ENCODE measurements at places on chromosomes 3 and 15.

DNA sequence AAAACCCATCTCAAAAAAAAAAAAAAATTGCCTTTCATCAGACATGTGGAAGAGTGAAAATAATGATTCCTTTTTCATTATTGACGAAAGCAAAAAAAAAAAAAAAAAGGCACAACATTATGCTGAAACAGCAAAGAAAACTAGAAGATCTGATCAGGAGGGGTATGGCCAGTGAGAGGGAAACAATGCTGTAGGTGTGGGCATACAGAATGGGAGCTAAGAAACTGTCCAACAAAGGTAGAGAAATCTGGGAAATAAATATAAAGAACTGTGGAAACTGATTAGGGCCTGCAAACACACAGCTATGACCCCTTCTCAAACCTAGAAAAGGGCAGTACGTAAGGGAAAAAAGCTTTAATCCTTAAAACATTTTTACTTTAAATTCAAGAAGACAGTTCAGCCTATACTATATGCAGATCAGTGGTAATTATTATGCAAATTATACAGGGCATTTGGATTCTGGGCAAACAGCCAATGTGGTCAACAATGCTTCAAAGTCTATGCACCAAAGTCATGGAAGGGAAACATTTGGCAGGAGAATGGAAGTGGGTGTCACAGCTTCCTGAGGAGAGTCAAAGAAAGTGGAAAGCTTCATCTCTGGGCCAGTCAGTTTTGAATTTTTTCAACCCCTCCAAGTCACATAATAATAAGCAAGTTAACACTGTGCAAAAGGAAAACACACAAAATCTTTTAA is 68.3 kb upstream of the SLC12A8 start:
- no peak for DNase-seq

- DNase-seq: no peak
Observed at GRCh38 chr3:152539191-152539764, 270.5 kb downstream of the MBNL1 start.

GRCh38 chr3:11289864-11290263 is 17.7 kb downstream of the ATG7 start:
- no peak for DNase-seq

DNA sequence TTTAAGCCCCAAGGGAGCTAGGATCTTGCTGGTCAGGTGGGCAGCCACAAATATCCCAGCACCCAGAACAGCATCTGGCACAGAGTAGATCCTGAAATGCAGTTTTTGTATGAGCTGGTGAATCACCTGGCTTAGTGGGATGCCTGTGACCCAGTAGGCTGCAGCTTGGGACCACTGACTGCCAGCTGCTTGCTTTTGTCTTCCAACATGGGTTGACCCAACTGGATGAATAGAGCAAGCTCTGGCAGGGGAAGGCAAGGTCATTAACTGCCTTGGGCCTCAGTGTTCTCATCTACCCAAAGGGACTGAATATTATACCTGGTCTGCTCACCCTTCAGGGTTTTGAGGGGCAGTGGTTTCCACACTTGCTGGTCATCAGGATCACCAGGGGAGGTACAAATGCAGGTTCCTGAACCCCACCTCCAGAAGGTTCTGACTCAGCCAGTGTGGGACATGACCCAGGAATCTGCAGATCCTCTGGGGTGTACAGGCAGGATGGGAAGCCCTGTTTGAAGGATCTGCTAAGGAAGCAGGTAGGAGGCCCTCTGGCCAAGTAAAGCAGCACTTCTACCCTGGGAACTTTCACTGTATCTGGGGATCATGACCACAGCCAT is 55.4 kb downstream of the ITGA11 start:
- DNase-seq: no peak

DNA sequence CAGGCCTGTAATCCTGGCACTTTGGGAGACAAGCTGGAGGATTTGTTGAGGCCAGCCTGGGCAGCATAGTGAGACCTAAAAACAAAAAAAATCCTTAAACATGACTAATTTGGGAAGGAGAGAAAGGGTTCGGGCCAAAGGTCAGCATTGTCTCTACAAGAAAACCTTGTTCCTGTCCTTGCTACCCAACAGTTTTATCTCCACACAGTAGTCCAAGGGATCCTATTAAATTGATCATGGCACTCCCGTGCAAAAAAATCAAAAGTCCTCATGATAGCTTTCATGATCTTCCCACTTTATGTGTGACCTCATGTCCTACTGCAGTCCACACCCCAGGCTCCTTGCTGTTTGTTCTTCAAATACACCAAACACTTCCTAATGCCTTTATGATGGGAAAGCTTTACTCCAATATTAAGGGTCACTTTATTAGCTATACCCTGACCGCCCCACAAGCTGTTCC is 4.2 kb downstream of the RPL15 start:
- no peak for DNase-seq

DNA sequence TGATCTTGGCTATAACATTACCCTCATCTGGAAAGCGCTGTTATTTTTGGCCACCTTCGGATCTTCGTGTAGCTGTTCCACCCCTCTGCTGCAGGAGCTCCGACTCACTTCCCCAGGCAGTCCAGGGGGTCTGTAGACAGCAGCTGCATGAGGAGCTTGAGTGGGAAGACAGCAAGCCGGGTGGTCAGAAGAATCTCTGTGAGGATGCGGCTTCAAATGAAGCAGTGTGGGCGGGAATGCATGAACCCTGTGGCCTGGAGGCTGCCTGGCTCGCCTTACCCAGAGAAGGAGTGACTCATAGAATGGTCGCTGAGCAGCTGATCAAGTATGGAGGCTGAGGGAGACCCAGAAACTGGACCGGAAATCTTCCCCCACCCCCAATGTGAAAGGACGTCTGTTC is 45.2 kb upstream of the NR2F2 start:
- no peak for DNase-seq

GRCh38 chr3:14410106-14410502 is 7.7 kb downstream of the SLC6A6 start:
- DNase-seq: no peak

- DNase-seq: no peak
Observed at GRCh38 chr3:21920421-21920861, 169.4 kb upstream of the ZNF385D start.

DNA sequence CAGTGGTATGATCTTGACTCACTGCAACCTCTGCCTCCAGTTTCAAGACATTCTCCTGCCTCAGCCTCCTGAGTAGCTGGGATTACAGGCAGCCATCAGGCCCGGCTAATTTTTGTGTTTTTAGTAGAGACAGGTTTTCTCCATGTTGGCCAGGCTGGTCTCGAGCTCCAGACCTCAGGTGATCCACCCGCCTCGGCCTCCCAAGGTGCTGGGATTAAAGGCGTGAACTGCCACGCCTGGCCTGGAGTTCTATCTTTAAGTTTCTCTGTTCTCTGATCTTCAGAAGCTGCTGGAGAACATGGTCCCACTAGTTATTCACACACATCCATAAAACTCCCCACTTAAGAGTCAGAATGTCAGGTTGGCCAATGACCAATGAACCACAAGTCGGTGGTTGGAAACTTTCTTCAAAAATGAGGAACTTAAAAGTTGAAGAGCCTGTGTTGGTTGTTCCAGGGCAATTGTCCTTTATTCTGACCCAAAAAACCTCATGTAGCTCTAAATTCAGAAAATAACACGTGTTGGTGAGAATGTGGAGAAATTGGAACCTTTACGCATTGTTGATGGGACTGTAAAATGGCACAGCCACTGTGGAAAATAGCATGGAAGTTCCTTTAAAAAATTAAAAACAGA is 55.9 kb upstream of the PIK3CB start:
- no peak for DNase-seq

GRCh38 chr3:138875754-138876664 is 41.3 kb upstream of the PIK3CB start:
- DNase-seq: no peak

DNA sequence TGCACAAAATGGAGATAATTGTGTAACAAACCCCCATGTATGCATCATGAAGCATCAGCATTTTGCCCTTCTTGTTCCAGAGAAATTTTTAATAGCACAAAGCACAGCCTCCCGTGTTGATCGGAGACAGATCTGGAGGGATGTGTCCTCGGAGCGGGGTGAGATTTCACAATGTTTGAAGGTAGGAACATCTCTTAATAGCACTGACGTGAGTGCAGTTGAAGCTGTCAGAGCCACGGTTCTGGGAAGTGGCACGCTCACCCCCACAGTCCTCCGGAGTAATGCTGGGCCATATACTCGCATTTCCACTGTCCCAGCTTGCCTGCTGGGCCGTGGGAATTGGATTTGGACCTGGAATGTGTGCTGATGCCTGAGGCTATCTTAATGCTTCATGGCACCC is 24.1 kb downstream of the ARPP21 start:
- DNase-seq: no peak

DNA sequence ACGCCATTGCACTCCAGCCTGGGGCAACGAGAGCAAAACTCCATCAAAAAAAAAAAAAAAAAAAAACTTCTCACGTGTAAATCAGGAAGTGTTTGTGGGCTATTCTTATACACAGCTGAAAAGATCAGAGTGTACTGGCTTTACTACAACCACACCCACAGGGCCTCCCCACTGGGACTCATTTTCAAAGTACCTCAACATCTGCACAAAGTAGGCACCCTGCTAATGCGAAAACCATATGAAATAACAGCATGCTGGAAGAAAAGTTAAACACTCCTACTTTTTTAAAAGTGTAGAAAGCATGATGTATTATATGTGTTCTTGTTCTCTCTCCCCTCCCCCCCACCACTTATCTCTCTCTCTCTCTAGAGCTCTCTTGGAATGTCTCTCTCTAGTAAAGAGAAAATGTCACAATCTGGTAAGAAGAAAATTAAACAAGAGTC is 11.1 kb downstream of the UACA start:
- no peak for DNase-seq

- DNase-seq: no peak
Observed at GRCh38 chr3:1583044-1583443, 490.2 kb downstream of the CNTN6 start.

GRCh38 chr3:38725726-38726419 is 76.4 kb upstream of the SCN5A start:
- DNase-seq: no peak

- DNase-seq: no peak
Observed at GRCh38 chr3:55858302-55858701, 371.2 kb upstream of the WNT5A start.

DNA sequence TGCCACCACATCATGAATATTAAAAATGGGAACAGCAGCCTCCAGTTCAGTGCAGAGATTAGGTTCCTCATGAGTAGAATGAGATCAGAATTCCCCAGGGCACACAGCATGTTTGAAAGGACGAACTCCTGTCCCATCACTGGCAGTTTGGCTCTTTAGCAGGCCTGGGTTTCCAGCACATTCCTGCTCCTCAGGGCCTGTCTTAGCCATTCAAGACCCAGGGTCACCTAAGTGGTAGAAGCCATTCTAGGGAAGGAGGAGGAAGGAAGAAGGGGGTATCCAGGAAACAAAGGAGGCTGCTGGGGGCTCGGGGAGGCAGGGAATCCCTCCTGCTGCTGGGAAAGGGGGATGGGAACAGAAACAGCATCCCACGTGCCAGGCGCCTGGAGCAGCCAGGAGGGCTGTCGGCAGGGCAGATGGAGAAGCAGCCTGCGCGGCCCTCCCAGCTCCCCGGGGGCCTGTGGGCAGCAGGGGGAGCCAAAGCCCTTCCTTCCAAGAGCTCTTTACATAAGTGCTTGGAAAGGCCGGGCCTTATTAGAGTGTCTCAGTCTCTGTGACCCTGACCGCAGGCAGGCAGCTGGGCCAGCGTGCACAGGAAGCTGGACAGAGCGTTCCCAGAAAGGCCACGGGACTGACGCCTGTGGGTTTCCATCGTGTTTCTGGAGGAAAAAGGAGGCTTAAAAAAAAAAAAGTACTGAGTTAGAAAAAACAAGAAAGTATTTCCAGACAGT is 24.7 kb downstream of the LOXL1 start:
- DNase-seq: peak; percentile 46

All from activated T-helper 9 cell treated with anti-CD3 and anti-CD28 coated beads, Interleukin-2, amount 50 U/mL, for 16 hours (primary cell).